ENCODE measurements at places on chromosomes 6 and 20.

- DNase-seq = no peak
Measured at GRCh38 chr20:40154514-40154913, 534.5 kb downstream of the MAFB start.

DNA sequence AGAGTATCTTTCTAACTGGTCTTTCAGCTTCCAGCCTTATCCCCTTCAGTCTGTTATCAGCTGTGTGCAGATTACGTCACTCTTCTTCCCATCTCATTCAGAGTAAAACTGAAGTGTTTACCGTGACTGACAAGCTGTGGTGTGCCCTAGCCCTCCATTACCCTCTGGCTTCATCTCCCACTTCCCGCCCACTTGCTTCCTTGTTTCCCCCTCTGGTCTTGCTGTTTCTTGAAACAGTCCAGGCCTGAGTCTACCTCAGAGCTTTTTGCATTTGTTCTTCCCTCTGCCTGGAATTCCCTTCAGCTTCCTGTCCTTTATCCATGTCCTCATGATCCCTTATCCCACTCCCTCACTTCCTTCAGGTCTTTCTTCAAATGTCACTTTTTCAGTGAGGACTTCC, 66.9 kb downstream of the CARMIL1 start:
- DNase-seq = no peak

GRCh38 chr6:8223678-8224077, 121.3 kb upstream of the EEF1E1 start:
- DNase-seq = no peak

- no peak for DNase-seq
Measured at GRCh38 chr6:14552891-14553290, 435.3 kb downstream of the CD83 start.

- DNase-seq = no peak
Measured at GRCh38 chr6:135423649-135424128, 73.9 kb downstream of the AHI1 start.
